GM23248 (cell line): ENCODE measurements at places on chromosomes 7 and 10.

DNA sequence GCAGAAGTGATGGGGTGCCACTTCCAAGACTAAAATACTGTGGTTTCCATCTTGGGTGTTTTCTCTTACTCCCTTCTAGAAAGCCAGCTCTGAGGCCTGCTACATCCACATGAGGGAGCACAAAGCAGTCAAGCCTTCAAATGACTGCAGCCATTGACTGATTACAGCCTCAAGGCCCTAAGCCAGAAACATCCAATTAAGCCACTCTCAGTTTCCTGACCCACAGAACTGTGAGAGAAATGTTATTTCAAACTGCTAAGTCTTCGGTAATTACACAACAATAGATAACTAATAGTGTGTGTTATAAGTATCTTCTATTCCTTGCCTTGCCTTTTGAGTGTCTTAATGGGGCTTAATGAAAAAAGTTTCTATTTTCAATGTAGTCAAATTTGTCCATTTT is 24.8 kb downstream of the BRAF start:
- H3K36me3 ChIP-seq, result no peaks in the 10 kb centered on the region
- H3K4me3 ChIP-seq, result no peak overlapping the region
- H3K27ac ChIP-seq, result no peak overlapping the region
- H3K27me3 ChIP-seq, result no peaks in the 10 kb centered on the region
- H3K4me1 ChIP-seq, result peaks cover 6% of the 10 kb centered on the region; the same call in 1 of the 2 replicates
- no peak for DNase-seq

DNA sequence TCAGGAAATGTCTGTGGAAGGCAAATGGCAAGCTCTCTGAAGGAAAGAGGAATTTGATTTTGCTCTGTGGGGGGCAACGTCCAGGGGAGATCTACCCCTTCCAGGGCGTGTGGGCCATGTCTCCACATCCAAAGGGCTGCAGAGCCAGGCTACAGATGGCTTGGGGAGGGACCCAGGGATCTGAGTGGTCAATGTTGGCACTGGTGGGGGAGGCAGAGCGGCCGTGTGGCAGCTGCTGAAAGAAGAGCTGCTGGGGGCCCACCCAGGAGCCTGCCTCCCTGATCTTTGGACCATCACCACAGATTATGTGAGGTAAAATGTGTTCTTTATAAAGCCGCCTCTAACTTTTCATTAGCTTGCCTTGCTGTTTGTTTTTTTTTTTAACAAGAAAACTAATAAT is 144.1 kb downstream of the HERPUD2 start:
- no peak overlapping the region for H3K4me3 ChIP-seq
- no peaks in the 10 kb centered on the region for H3K4me1 ChIP-seq
- no peak for DNase-seq

GRCh38 chr7:146606628-146607027 is 490.0 kb downstream of the CNTNAP2 start:
- no peaks in the 10 kb centered on the region for H3K4me1 ChIP-seq
- H3K36me3 ChIP-seq, result no peaks in the 10 kb centered on the region
- no peaks in the 10 kb centered on the region for H3K27me3 ChIP-seq
- no peak overlapping the region for H3K27ac ChIP-seq

DNA sequence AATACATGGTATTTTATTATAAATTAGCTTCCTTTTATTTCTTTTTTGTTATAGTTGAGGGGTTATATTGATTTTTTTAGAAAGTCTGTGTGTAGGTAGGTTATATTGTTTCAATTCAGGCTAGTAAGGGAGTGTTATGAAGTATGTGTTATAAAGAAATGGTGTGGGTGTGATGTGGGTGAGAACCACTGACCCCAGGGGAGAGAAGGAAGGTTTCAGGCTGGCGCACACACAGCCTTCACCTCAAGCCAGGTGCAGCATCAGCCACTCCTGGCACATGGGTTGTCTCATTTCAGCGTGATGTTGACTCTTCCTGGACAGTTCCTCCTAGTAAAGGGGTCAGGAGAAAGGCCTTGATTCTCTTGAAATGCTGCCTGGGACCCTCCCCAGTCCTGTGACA is 291.3 kb downstream of the POU6F2 start:
- DNase-seq, result no peak
- no peaks in the 10 kb centered on the region for H3K4me1 ChIP-seq
- H3K27ac ChIP-seq, result no peak overlapping the region
- no peaks in the 10 kb centered on the region for H3K27me3 ChIP-seq
- no peak overlapping the region for H3K4me3 ChIP-seq

- no peak overlapping the region for H3K4me3 ChIP-seq
- no peaks in the 10 kb centered on the region for H3K27me3 ChIP-seq
- H3K27ac ChIP-seq, result no peak overlapping the region
- DNase-seq, result no peak
These were observed 247.5 kb downstream of the MTERF1 start for GRCh38 chr7:91633013-91633441.

DNA sequence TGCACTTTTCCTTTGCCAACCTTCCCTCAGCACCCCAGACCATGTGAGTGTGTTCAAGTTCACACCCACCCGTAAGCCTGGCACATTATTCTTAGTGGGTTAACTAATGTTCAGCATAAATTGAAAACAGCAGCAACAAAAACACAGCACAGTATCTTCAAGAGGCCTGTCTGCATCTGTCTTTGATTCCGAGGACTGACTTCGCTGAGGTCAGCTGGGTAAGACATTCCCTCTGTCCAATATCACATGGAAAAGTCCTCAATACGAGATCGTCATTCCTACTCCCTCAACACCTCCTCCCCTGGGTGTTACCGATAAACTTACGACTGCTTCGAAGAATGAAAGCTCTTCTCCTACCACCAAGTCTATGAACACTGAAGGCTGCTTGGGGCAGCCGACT is 218.8 kb downstream of the SFMBT2 start:
- H3K27ac ChIP-seq, result no peak overlapping the region
- no peak overlapping the region for H3K4me3 ChIP-seq
- H3K4me1 ChIP-seq, result no peaks in the 10 kb centered on the region
- no peaks in the 10 kb centered on the region for H3K27me3 ChIP-seq
- no peak for DNase-seq

DNA sequence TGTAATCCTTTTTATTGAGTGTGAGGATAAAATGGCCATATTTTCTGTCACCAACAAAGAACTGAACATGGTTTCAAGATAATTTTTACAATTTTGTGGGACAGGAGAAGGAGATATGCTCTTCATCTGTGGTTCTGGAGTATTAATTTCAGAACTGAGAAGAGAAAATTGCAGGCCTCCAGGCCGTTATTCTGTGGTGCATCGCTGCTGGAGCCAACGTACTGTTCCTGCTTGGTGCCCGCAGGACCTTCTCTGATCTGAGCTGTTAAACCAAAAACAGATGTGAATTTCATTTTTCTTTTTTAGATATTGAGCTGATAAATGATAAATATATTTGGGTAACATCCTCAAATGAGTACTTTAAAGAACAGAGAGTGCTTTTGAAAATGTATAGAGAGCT is 63.9 kb downstream of the IKZF1 start:
- no peak overlapping the region for H3K4me3 ChIP-seq
- no peaks in the 10 kb centered on the region for H3K4me1 ChIP-seq
- no peak for DNase-seq
- H3K36me3 ChIP-seq, result no peaks in the 10 kb centered on the region

DNA sequence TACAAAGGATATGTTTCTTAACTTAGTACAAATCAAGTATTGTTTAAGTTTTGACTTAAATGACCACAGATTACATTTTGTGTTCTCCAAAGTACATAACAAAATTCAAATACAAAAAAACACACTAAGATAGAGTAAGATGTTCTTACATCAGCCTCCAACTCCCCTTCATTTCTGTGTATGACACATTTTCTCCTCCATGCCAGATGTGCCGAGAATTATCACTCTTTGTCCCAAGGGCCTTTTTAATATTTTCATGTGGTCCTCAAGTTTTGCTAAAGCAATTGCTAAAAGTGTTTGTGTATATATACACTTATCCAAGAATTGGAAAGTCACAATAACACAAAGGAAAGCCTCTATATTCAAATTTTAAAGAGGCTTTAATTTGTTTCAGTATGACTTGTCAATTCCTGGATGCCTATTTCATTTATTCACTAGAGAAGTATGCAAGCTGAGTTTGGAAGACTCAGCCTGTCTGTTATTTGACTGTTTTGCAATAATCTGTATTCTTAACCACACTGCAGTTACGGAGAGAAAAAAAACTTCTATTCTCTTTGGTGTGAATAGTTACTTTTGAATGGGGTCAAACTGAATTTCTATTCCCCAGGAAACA is 586.4 kb upstream of the SEMA3D start:
- H3K27ac ChIP-seq, result peak overlapping the region; percentile 89
- H3K27me3 ChIP-seq, result no peaks in the 10 kb centered on the region
- peaks cover 70% of the 10 kb centered on the region for H3K4me1 ChIP-seq

DNA sequence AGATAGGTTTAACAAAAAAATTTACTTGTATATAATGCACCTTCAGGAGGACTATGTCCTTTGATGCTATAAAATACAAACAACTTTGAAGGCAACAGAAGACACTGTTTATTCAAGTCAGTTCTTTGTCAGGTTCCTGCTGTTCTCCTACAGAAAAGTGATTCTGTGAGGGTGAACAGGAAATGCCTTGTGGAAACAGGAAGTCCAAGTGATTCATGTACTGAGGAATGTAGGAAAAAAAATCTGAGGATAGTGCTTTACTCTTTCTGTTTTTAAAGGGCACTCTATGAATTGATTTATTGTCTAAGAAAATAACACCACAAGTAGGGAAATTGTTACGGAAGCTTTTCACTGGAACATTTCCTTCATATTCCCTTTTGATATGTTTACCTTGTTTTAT is 171.9 kb downstream of the HDAC9 start:
- 0 out of 2 replicates have a peak overlapping the region, but pooled peaks have one; percentile 24 for H3K4me3 ChIP-seq
- H3K36me3 ChIP-seq, result no peaks in the 10 kb centered on the region
- peaks cover 15% of the 10 kb centered on the region for H3K4me1 ChIP-seq
- H3K27me3 ChIP-seq, result no peaks in the 10 kb centered on the region

DNA sequence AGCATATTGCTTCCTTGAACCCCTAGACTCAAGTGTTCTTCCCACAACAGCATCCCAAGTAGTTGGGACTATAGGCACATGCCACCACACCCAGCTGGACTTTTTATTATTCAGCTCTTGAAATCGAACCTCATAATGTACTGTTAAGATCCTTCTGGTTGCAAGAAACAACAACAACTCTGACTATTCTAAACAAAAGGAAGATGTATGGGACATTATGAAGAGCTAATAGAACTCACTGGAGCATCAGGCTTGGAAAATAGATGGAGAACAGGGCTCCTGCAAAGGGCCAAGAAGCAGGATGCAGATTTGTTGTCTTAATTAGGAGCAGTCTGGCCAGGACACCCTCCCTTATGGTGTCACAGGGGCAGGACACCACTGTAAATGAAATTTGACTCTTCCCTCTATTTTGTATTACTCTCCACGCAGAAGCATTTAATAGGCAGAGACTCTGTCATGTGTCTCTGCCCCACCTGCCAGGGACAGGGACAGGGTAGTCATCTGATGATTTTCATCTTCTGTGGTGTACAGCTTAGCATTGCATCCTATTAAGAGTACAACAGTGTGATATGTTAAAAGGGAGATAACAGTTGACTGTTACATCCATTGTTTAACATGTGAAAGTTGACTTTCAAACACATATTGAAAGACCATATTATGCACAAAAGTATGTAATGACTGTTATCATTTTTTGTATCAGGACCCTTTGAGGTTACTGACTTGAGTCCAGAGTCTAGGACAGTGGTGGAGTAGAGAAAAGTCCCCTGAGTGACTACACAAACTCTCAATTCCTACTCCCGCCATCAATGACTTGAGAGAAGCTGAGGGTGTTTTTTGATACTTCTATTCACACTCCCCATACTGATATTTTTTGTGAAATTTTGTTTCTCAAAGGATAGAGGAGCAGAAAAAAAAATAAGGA is 157.3 kb downstream of the LRRC4 start:
- no peaks in the 10 kb centered on the region for H3K27me3 ChIP-seq
- H3K4me1 ChIP-seq, result peaks cover 36% of the 10 kb centered on the region
- H3K27ac ChIP-seq, result peak overlapping the region; percentile 71
- H3K4me3 ChIP-seq, result no peak overlapping the region
- no peaks in the 10 kb centered on the region for H3K36me3 ChIP-seq
- DNase-seq, result no peak

GRCh38 chr10:3606309-3606708 is 178.7 kb downstream of the KLF6 start:
- H3K36me3 ChIP-seq, result no peaks in the 10 kb centered on the region
- H3K27me3 ChIP-seq, result no peaks in the 10 kb centered on the region
- no peaks in the 10 kb centered on the region for H3K4me1 ChIP-seq
- no peak overlapping the region for H3K4me3 ChIP-seq
- no peak for DNase-seq
- no peak overlapping the region for H3K27ac ChIP-seq
